Mesenteric fat pad (tissue), 1 donor: ENCODE measurements at places on chromosomes 4 and X. TPM values are rescaled to one million over a fixed set of nuclear protein-coding genes. Genes with fewer than 3 reads are reported as not detected.

GRCh38 chr4:41622787-41623186, 84.8 kb downstream of the LIMCH1 start:
- no peak for DNase-seq

GRCh38 chr4:139188648-139189416, 11.8 kb upstream of the ELF2 start:
- DNase-seq = no peak

FAAH2 gene
- total RNA-seq = 0.29 TPM

MGAT4D gene
- total RNA-seq = not detected

SYP gene
- 1.00 TPM for total RNA-seq
